ENCODE measurements at places on chromosomes 4 and X. TPM values are rescaled to one million over a fixed set of nuclear protein-coding genes. Genes with fewer than 3 reads are reported as not detected.

The BBS12 gene
- 5.9 TPM for total RNA-seq

The HEPH gene
- total RNA-seq: 45.5 TPM

The KLHL34 gene
- total RNA-seq: 1.1 TPM

The NWD2 gene
- total RNA-seq: 0.07 TPM

The CDX4 gene
- total RNA-seq: not detected

The PNMA3 gene
- total RNA-seq: 0.63 TPM

The RNF175 gene
- 5.3 TPM for total RNA-seq

The AMTN gene
- not detected for total RNA-seq

The SEPSECS gene
- total RNA-seq: 2.4 TPM

The PTPN13 gene
- 12.1 TPM for total RNA-seq

The AADAT gene
- 1.2 TPM for total RNA-seq

The RPA4 gene
- not detected for total RNA-seq

The ASMT gene
- not detected for total RNA-seq

The UGT2B17 gene
- total RNA-seq: not detected

The CDKN2AIP gene
- 11.1 TPM for total RNA-seq

The AMER1 gene
- 4.1 TPM for total RNA-seq

The SPON2 gene
- 13.0 TPM for total RNA-seq

The SMR3B gene
- not detected for total RNA-seq

The RBM41 gene
- 7.3 TPM for total RNA-seq

The CLNK gene
- not detected for total RNA-seq

The FAM149A gene
- total RNA-seq: 6.8 TPM

The SORCS2 gene
- 1.5 TPM for total RNA-seq

The GC gene
- not detected for total RNA-seq

The PROM1 gene
- 5.2 TPM for total RNA-seq

The DDX53 gene
- total RNA-seq: not detected

The PRRG1 gene
- total RNA-seq: 15.0 TPM

The SYTL5 gene
- total RNA-seq: not detected

The CTAG2 gene
- total RNA-seq: not detected

The TRIML1 gene
- not detected for total RNA-seq

The MAGEA8 gene
- total RNA-seq: not detected

The MAGEB2 gene
- not detected for total RNA-seq

The KCNE5 gene
- total RNA-seq: 0.63 TPM

The ARHGAP24 gene
- total RNA-seq: 42.0 TPM

The CASP6 gene
- total RNA-seq: 18.2 TPM

The LIMCH1 gene
- 101 TPM for total RNA-seq

The ARR3 gene
- not detected for total RNA-seq

The CCKAR gene
- not detected for total RNA-seq

The SLC9B2 gene
- 9.4 TPM for total RNA-seq

The EFNB1 gene
- 23.7 TPM for total RNA-seq

The GALNTL6 gene
- 0.08 TPM for total RNA-seq

The XAGE1A gene
- not detected for total RNA-seq

The HTN1 gene
- total RNA-seq: not detected

The GAGE12J gene
- total RNA-seq: not detected

Measured in right atrium auricular region (tissue), 2 donors.